Activated CD8-positive, alpha-beta T cell treated with anti-CD3 and anti-CD28 coated beads for 36 hours (primary cell): ENCODE measurements at places on chromosomes 3 and 15.

- no peak overlapping the region for H3K27ac ChIP-seq
- H3K27me3 ChIP-seq: no peaks in the 10 kb centered on the region
- DNase-seq: no peak
- H3K36me3 ChIP-seq: peaks cover 7% of the 10 kb centered on the region
- H3K4me1 ChIP-seq: peaks cover 77% of the 10 kb centered on the region
These were observed 27.2 kb downstream of the VGLL4 start for GRCh38 chr3:11616551-11616950.

GRCh38 chr15:69725957-69726356 lies 273.3 kb downstream of the RPLP1 start:
- H3K27ac ChIP-seq: no peak overlapping the region
- no peak overlapping the region for H3K4me3 ChIP-seq
- DNase-seq: no peak
- peaks cover 50% of the 10 kb centered on the region for H3K4me1 ChIP-seq
- peaks cover 6% of the 10 kb centered on the region for H3K27me3 ChIP-seq

GRCh38 chr3:40242216-40242615 lies 67.3 kb upstream of the EIF1B start:
- DNase-seq: no peak
- no peaks in the 10 kb centered on the region for H3K27me3 ChIP-seq
- H3K4me1 ChIP-seq: no peaks in the 10 kb centered on the region
- H3K4me3 ChIP-seq: no peak overlapping the region
- H3K36me3 ChIP-seq: peaks cover 2% of the 10 kb centered on the region

DNA sequence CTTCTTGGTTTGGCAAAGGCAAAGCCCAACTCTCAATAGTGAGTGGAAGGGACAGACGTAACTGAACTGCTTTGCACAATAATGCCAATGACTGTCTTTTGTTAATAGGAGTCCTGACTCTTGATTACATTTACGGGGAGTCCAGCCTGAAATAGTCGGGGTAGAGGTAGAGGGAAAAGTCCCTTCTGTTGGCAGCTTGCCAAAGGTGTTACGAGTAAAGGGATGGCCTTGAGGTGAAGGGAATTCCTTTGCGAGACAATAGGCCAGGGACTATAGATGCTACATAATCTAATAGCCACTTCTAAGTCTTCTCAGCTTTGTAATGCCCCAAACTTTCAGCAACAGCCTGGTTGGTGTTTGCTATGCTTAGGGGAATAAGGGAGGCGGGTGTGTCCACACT lies 2.2 kb upstream of the SENP2 start:
- H3K27ac ChIP-seq: no peak overlapping the region
- peaks cover 4% of the 10 kb centered on the region for H3K36me3 ChIP-seq
- H3K27me3 ChIP-seq: no peaks in the 10 kb centered on the region
- DNase-seq: no peak
- no peak overlapping the region for H3K4me3 ChIP-seq
- peaks cover 25% of the 10 kb centered on the region for H3K4me1 ChIP-seq

DNA sequence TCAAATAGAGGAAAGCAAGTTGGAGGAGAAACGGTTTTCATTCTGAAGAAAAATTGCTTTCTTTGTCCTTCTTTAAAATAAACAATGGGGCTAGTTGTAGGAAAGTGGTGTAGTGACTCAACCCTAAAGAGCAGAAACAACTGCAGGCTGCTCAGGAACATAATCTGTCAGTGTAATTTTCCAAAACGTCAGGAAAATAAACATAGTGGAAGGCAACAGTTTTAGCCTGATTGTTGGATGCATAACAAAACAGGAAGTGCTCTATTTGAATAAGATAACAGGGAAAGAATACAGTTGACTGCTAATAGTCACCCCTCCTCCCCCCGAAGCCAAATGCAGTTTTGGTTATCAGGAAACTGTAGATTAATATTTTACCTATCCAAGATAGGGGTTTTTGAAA lies 167.6 kb downstream of the ECT2 start:
- no peak for DNase-seq
- no peak overlapping the region for H3K27ac ChIP-seq
- H3K36me3 ChIP-seq: no peaks in the 10 kb centered on the region

DNA sequence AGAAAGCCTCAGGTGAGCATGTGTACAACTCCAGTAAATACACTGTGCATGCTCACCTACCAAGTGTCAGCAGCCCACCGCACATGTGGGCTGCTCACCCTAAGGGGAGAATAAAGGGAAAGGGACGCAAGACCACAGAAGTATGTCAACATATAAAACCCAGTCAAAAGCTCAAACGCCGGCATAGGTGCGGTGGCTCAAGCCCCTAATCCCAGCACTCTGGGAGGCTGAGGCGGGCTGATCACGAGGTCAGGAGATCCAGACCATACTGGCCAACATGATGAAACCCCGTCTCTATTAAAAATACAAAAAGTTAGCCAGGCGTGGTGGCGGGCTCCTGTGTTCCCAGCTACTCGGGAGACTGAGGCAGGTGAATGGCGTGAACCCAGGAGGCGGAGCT lies 732.1 kb downstream of the ZPLD1 start:
- DNase-seq: no peak
- H3K27me3 ChIP-seq: no peaks in the 10 kb centered on the region
- H3K27ac ChIP-seq: no peak overlapping the region
- H3K36me3 ChIP-seq: no peaks in the 10 kb centered on the region
- H3K4me3 ChIP-seq: no peak overlapping the region

DNA sequence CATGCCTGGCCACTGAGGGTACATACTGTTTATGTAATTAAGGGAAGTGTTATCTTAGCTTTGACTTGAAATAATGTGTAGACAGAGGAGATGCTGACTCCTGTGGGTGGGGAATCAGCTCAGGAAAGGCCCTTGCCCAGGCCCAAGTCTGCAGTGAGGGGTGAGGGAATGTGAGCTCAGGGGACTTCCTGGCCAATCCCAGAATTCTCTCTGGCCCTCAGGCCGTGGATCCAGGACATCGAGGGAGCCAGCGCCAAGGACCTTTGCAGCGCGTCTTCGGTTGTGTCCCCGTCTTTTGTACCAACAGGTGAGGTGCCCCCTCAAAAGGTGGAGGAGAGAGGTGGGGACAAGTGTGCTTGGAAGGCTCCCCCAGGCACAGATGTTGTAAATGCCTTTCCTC lies 6.4 kb downstream of the CIB1 start:
- no peak overlapping the region for H3K4me3 ChIP-seq
- H3K27me3 ChIP-seq: no peaks in the 10 kb centered on the region
- H3K4me1 ChIP-seq: peaks cover 32% of the 10 kb centered on the region
- peaks cover 30% of the 10 kb centered on the region for H3K36me3 ChIP-seq

GRCh38 chr3:41026394-41027177 lies 172.7 kb upstream of the CTNNB1 start:
- H3K4me3 ChIP-seq: no peak overlapping the region
- H3K36me3 ChIP-seq: no peaks in the 10 kb centered on the region
- H3K27me3 ChIP-seq: peaks cover 2% of the 10 kb centered on the region

GRCh38 chr3:61893840-61894566 lies 332.6 kb downstream of the PTPRG start:
- peaks cover 14% of the 10 kb centered on the region for H3K4me1 ChIP-seq
- no peak overlapping the region for H3K4me3 ChIP-seq
- no peaks in the 10 kb centered on the region for H3K36me3 ChIP-seq
- no peak for DNase-seq
- H3K27ac ChIP-seq: no peak overlapping the region
- H3K27me3 ChIP-seq: peaks cover 1% of the 10 kb centered on the region

- H3K27ac ChIP-seq: no peak overlapping the region
- H3K36me3 ChIP-seq: no peaks in the 10 kb centered on the region
- peaks cover 7% of the 10 kb centered on the region for H3K27me3 ChIP-seq
- peak; percentile 63 for DNase-seq
These were observed 60.2 kb upstream of the TSEN2 start for GRCh38 chr3:12423918-12424630.

DNA sequence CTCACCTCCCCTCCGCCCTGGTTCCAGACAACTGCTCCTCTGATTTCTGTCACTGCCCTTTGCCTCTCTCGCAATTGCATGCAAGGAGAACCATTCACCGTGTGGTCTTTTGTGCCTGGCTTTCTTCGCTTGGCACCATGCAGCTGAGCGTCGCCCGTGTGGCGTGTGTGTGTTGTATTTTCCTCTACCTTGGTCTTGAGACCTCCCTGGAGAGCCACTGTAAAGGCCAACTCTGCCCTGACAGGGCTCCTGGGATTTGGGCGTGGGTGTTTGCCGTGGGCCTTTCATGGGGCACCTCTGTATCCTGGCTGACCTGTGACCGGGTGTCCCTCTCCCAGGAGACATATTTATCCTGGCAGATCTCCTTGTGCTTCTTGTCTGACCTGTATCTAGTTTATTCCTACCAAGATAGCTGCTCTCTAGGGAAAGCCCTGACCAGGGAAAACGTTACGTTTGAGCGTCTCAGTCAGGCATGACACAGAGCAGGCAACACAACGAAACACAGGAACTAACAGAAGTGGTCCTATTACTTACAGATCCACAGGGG lies 2.0 kb upstream of the PIGZ start:
- no peak for DNase-seq
- peak overlapping the region; percentile 65 for H3K4me3 ChIP-seq
- H3K27ac ChIP-seq: peak overlapping the region; percentile 60
- peaks cover 7% of the 10 kb centered on the region for H3K4me1 ChIP-seq
- H3K36me3 ChIP-seq: no peaks in the 10 kb centered on the region
- peaks cover 13% of the 10 kb centered on the region for H3K27me3 ChIP-seq

- H3K4me1 ChIP-seq: no peaks in the 10 kb centered on the region
- H3K36me3 ChIP-seq: no peaks in the 10 kb centered on the region
- H3K27ac ChIP-seq: no peak overlapping the region
- peaks cover 8% of the 10 kb centered on the region for H3K27me3 ChIP-seq
- H3K4me3 ChIP-seq: no peak overlapping the region
These were observed 9.6 kb upstream of the PSMD2 start for GRCh38 chr3:184289426-184289938.

GRCh38 chr3:154135511-154136173 lies 14.5 kb downstream of the ARHGEF26 start:
- no peak overlapping the region for H3K4me3 ChIP-seq
- no peaks in the 10 kb centered on the region for H3K4me1 ChIP-seq
- H3K27ac ChIP-seq: no peak overlapping the region
- H3K36me3 ChIP-seq: no peaks in the 10 kb centered on the region
- no peak for DNase-seq

DNA sequence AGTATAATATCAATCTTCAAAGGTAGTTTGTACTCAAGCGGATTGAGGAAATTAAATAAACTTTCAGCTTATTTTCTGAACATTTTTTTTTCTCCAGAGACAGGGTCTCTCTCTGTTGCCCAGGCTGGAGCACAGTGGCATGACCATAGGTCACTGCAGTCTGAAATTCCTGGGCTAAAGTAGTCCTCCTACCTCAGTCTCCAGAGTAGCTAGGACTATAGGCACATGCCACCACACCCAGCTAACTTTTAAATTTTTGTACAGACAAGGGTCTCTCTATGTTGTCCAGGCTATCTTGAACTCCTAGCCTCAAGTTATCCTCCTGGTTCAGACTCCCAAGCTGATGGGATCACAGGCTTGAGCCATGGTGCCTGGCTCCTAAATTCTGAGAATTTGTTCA lies 97.1 kb downstream of the FAIM start:
- no peaks in the 10 kb centered on the region for H3K27me3 ChIP-seq
- H3K27ac ChIP-seq: no peak overlapping the region

GRCh38 chr3:105813710-105814109 lies 55.1 kb downstream of the CBLB start:
- peaks cover 52% of the 10 kb centered on the region for H3K36me3 ChIP-seq
- no peak overlapping the region for H3K27ac ChIP-seq
- DNase-seq: no peak

GRCh38 chr3:80993241-80993945 lies 768.1 kb downstream of the GBE1 start:
- no peaks in the 10 kb centered on the region for H3K36me3 ChIP-seq
- H3K27ac ChIP-seq: no peak overlapping the region
- no peak for DNase-seq

DNA sequence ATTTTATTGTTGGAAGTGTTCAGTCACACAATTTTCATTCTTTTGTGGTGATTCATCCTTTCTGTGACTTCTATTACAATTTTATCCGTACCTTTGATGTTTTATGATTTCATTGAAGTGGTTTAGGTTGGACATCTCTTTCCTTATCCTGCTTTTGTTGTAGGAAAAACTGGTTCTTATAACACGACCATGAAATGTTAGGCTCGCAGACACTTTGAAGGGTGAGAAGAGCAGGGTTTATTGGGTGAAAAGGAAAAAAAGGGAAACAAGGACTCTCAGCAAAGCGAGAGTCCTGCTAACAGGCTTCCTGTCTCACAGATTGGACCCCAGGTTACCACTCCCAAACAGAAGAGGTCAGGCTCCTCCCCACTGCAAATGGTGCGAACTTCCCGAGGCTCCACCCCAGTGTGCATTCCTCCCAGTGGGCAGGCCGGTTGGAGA lies 257.4 kb downstream of the STXBP5L start:
- no peak overlapping the region for H3K4me3 ChIP-seq
- H3K4me1 ChIP-seq: no peaks in the 10 kb centered on the region
- no peak for DNase-seq
- no peak overlapping the region for H3K27ac ChIP-seq
- H3K27me3 ChIP-seq: no peaks in the 10 kb centered on the region
- no peaks in the 10 kb centered on the region for H3K36me3 ChIP-seq

DNA sequence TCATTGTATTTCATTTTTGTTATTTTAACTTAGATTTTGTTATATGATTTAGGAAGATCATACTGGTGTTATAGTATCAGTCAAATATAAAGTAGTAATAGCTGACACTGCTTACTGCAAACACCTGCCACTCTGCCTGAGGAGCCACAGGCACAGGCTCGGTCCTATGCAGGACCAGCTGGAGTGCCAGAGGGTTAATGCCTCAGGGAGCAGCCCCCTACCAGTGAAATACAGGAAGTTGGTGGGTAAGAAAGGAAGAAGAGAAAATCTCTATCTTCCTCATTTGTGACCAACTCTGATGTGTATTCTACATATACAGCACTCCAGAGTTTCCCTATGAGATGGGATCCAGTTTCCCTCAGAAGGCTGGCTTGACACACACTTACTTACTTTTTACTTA lies 593.3 kb downstream of the UNC13C start:
- H3K27me3 ChIP-seq: peaks cover 2% of the 10 kb centered on the region
- no peak overlapping the region for H3K27ac ChIP-seq
- no peaks in the 10 kb centered on the region for H3K36me3 ChIP-seq
- H3K4me1 ChIP-seq: no peaks in the 10 kb centered on the region
- DNase-seq: no peak

DNA sequence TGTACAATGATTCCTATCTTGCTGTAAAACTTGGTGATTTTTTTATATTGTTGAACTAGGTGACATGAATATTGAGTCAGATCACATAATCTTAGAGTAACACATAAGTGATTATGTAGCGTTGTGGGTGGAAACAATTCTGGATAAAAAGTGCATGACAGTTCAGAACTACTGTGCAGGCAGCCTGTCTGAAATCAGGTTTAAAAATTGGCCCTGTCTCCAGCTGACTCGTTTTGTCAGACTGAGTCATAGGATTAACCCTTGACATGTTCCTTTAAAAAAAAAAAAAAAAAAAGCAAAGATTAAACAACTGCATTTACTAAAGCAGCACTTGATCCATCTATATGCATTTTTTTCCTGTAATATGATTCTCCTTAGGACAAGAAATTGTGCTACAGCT lies 160.0 kb upstream of the CGNL1 start:
- H3K4me1 ChIP-seq: peaks cover 31% of the 10 kb centered on the region
- no peaks in the 10 kb centered on the region for H3K36me3 ChIP-seq
- H3K27ac ChIP-seq: no peak overlapping the region

GRCh38 chr3:112627419-112627818 lies 13.5 kb downstream of the CCDC80 start:
- peaks cover 5% of the 10 kb centered on the region for H3K27me3 ChIP-seq
- no peak overlapping the region for H3K4me3 ChIP-seq
- H3K4me1 ChIP-seq: no peaks in the 10 kb centered on the region
- no peak for DNase-seq
- H3K36me3 ChIP-seq: no peaks in the 10 kb centered on the region

GRCh38 chr3:155443815-155444214 lies 150.3 kb upstream of the STRIT1 start:
- no peaks in the 10 kb centered on the region for H3K27me3 ChIP-seq
- H3K27ac ChIP-seq: no peak overlapping the region
- no peak for DNase-seq
- no peak overlapping the region for H3K4me3 ChIP-seq
- H3K36me3 ChIP-seq: no peaks in the 10 kb centered on the region
